Esophagus squamous epithelium (tissue), 5 donors: ENCODE measurements at places on chromosomes 5 and 9.

DNA sequence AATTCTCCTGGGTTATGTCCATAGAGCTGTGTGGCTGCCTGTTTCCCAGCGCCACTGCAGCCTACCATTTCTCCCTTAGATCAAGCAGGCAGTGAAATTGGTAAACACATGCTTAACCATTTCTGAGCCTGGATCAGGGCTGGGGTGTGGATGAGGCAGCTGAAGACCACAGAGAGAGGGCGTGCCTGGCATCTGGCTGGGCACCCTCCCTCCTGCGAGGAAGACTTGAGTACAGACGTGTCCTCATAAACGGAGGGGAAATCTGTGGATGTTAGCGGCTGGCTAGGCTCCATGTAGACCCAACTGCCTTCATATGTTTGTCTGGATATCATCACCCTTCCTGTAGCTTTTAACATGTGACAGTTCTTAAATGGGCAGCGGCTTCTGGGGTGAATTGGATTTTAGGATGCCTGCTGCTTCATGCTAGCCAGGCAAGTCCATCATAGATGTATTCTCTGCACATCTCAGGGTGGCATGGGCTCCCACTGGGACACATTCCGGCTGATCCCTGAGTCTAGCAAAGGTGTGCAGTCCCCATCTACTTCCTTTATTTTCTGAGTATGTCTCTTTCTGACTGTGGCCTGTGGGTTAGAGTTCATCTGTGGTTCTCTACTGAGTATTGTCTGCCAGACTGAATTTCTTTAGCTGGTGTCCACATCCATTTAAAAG lies 11.0 kb downstream of the RGS3 start:
- no peak for DNase-seq
- H3K4me3 ChIP-seq: no peak overlapping the region
- no peak overlapping the region for H3K27ac ChIP-seq
- no peaks in the 10 kb centered on the region for H3K4me1 ChIP-seq
- no peaks in the 10 kb centered on the region for H3K36me3 ChIP-seq

- H3K4me3 ChIP-seq: no peak overlapping the region
- H3K27me3 ChIP-seq: no peaks in the 10 kb centered on the region
- no peaks in the 10 kb centered on the region for H3K4me1 ChIP-seq
Observed at GRCh38 chr5:52672459-52672858, 115.3 kb upstream of the ITGA1 start.

GRCh38 chr9:95311961-95312360 lies 5.5 kb downstream of the FANCC start:
- H3K4me3 ChIP-seq: no peak overlapping the region
- H3K4me1 ChIP-seq: peaks cover 36% of the 10 kb centered on the region
- no peaks in the 10 kb centered on the region for H3K36me3 ChIP-seq
- no peak overlapping the region for H3K27ac ChIP-seq

DNA sequence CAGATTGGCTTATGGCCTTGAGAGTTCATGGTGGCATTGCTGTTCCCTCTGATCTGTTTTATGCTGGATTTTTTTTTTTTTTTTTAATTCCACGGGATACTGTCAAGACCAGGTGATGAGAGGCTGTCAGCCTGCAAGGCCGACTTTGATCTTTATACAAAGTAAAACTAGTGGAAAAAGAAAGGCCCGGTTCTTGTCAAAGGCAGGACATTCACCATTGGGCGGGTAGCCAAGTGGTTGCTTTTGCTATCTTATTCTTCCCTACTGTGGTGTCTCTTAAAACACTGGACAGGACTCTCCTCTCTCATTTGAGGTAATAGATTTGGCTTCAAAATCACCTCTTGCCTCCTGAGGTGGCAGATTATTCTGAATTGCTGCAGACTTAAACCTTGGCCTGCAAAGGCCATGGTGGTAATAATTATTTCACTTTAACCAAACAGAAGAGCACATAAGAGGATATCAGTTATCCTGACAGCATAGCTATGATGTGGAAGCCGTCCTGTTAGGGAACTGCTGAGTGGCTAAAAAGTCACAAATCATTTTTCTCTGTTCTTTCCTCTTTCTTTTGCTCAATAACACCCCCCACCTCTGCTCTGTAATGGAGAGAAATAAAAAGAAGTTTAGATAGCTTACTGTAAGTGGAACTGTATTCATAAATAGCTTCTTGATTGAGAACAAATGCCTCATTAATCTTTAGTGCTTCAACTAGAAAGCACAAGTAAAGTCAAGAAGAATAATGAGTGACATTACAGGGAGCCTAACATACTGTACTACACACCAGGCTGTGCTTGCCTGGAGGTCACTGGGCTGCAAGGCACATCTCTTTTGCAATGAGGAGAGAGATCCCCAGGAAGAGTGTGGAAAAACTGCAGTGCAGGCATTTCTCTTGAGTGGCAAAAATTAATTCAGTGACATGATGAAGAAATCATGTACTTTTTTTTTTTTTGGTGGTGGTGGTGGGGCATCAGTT lies 275.6 kb downstream of the KDM4C start:
- H3K4me1 ChIP-seq: no peaks in the 10 kb centered on the region
- no peaks in the 10 kb centered on the region for H3K27me3 ChIP-seq
- H3K36me3 ChIP-seq: no peaks in the 10 kb centered on the region
- DNase-seq: no peak
- H3K27ac ChIP-seq: no peak overlapping the region

GRCh38 chr5:4197151-4197550 lies 601.5 kb downstream of the IRX1 start:
- H3K4me3 ChIP-seq: no peak overlapping the region
- H3K36me3 ChIP-seq: no peaks in the 10 kb centered on the region
- no peaks in the 10 kb centered on the region for H3K27me3 ChIP-seq
- no peak overlapping the region for H3K27ac ChIP-seq
- H3K4me1 ChIP-seq: no peaks in the 10 kb centered on the region

DNA sequence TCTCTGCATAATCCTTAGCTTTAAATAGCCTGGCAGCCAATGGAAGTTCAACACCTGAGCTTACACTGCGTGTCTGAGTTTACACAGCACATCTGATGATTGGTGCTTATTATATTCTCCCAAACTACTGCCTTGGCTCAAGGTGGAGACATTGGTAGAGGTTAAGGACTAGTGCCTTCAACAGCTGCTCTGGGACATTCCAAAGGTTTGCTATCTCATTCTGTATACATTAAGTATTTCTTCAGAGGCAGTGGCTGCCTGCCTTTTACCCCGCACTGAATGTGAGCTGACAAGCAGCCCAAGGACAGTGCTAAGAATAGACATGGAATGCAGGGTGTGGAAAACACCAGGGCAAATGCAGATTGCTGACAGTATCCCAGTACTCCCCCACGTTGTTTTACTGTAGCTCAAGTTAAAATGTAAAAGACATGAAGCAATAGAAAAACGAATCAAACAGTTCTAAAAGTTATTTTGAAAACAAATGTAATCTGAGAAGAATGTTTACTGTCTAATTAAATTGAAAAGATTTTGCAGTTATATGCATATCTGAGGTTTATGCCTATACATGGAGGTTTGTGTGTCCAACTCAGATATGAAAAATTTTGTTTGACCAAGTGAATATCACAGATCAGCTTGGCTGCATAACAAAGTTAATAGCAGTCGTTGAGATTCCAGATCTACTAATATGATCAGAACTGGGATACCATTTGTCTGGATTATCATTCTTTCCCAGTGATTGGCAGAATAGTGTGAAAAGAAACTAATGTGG lies 1.8 kb downstream of the HSPB3 start:
- no peaks in the 10 kb centered on the region for H3K4me1 ChIP-seq
- DNase-seq: no peak
- H3K27ac ChIP-seq: no peak overlapping the region
- no peak overlapping the region for H3K4me3 ChIP-seq
- no peaks in the 10 kb centered on the region for H3K27me3 ChIP-seq

GRCh38 chr9:109181284-109181683 lies 14.2 kb upstream of the FRRS1L start:
- no peak overlapping the region for H3K4me3 ChIP-seq
- H3K4me1 ChIP-seq: no peaks in the 10 kb centered on the region
- no peak for DNase-seq
- H3K36me3 ChIP-seq: no peaks in the 10 kb centered on the region
- no peaks in the 10 kb centered on the region for H3K27me3 ChIP-seq
